ENCODE measurements at places on chromosomes 1 and 21. TPM values are rescaled to one million over a fixed set of nuclear protein-coding genes. Genes with fewer than 3 reads are reported as not detected.

The PLPPR5 gene
- total RNA-seq = not detected

DNA sequence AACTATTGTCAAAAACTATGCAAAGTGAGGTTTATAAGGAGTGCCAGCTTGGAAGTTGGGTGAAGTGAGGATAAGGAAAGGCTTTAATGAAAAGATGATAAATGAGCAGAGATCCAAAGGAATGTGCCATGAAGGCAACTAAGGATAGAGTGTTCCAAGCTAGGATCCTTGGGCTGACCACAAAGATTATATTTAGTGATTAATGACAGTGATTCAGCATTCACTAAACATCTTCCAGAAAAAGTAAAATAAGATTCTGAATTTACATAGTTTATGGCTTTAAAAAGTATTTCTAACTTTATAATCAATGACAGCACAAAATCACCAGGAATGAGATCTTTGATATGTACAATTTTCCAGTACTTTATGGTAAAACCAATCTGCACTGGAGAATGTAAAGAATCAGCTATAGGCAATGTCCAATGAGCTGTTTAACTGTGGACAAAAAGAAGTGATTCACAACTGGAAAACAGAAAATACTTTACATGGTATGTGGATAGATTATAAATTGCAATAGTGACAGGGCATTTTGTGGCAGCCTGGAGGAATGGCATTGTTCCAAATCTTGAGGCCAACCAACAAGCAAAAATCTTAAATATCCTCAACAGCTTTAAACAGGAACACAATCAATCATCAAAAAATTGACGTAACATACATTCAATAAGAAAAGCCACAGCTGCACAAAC, 91.2 kb upstream of the KCTD3 start:
- no peak for DNase-seq

GRCh38 chr1:182507685-182508084, 57.7 kb downstream of the RGSL1 start:
- no peak for DNase-seq

DNA sequence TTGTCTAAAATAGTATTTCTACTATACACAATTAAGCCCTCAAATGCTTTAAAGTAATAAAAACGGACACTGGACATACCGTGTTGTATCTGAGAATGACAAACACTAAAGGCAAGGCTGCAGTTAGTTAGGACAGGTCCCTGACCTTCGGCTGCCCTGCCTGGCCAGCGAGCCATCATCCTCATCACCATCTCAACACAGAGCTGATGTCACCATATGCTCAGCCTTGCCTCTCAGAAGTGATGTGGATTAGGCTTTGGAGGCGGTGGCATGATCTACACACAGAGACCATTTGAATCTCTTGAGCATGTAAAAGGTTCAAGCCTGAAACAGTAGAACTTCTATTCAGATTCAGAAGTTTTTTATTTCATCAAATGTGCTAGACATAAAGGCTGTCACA, 244.7 kb downstream of the SDCCAG8 start:
- DNase-seq = no peak

DNA sequence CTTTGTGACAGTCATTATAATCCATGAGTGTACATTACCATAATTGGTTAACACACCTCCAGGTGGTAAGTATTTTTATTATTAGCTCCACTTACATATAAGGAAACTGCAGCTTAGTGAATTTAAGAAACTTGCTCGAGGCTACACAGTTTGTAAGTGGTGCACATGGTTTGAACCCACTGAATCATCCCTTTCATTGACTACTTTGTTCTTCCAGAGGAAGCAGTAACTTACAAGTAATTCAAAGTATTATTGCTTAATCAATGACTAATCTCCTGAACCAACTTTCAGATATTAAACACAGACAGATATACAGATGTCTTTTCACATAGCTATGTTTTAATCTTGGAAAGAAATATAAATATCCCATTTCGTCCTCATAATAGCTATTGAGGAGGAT, 18.7 kb upstream of the CLDN8 start:
- DNase-seq = no peak

- no peak for DNase-seq
These were observed 5.0 kb upstream of the RPL5 start for GRCh38 chr1:92826792-92827191.
